Stimulated activated CD4-positive, alpha-beta T cell treated with anti-CD3 and anti-CD28 coated beads, TNF-alpha, amount 100 ng/mL, for 48 hours (primary cell): ENCODE measurements at places on chromosomes 5 and 9.
A peak's percentile ranks its signal among the peaks of the same experiment; 100 is the strongest.

DNA sequence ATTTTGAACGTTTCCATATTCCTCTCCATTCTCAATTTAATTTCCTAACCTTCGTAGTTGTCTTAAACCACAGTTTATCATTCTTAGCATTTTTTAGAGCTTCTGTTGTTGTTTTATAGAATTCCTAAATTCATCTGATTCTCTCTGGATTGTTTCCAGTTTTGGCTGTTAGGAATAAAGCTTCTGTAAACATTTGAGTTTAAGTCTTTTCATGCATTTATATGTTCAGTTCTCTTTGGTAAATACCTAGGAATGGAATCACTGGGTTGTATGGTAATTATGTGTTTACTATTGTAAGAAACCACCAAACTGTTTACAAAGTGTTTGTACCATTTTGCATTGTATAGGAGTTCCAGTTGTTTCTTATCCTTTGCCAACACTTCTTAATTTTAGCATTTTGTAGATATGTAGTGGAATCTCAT is 29.7 kb downstream of the GPR21 start:
- DNase-seq: no peak

GRCh38 chr5:170632985-170633234 is 129.1 kb downstream of the KCNIP1 start:
- DNase-seq: peak; percentile 44

DNA sequence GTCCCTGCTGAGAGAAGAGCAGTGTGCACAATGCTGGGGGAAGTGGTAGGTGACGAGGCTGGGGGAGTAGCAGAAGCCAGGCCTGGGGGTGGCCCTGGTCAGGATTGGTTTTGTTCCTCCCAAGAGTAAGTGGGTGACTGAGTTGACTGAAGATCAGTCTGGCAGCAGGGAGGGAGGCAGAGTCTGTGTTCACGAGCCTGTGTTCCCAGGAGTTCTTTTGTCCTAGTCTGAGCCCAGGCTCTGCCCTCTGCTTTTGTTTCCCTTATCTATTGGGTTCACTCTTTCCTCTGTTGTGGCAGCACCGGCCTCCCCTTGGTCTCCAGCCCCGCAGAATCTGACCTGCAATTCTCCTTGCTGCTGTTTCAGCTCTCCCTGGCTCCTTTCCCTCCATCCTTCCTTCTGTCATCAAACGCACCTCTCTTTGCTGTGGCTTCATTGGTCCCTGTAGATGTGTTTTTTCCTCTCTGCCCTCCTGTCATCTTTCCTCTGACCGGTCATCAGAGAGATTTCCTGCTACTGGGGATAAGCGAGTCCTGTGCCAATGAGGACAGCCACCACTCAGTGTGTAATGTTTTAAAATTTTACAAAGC is 607.4 kb downstream of the KIF4B start:
- no peak for DNase-seq

GRCh38 chr5:148922606-148923005 is 96.2 kb downstream of the ADRB2 start:
- DNase-seq: no peak

DNA sequence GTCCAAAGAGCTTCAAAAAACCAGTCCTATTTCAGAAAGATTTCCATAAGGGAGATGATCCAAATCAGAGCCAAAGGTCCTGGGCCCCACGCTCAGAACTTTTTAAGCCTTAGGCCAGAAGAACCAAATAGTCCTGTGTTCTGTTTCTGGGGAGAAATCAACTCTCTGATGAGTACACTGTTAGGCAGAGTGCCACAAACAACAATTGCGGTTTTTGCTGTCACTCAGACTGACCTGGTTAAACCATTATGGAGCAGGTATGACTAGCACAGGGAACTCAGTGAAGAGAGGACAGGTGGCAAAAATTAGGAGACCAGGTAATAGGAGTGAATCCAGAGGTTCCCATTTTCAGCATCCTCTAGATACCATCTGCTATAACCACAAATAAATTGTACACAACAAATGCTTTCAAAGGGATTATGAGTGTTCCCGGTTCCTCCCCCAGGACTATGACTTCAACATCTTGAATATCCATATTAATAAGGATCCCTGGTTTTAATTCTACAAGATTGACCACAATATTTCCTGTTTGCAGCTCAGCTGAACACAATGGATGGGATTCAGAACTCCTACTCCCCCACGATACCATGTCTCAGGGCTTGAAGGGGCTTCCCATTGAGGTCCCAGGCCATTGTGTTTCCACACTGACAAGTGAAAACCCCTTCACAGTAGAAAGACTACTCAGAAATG is 52.1 kb upstream of the FREM1 start:
- no peak for DNase-seq

- DNase-seq: no peak
These were observed 123.0 kb downstream of the TRIO start for GRCh38 chr5:14266171-14266570.

DNA sequence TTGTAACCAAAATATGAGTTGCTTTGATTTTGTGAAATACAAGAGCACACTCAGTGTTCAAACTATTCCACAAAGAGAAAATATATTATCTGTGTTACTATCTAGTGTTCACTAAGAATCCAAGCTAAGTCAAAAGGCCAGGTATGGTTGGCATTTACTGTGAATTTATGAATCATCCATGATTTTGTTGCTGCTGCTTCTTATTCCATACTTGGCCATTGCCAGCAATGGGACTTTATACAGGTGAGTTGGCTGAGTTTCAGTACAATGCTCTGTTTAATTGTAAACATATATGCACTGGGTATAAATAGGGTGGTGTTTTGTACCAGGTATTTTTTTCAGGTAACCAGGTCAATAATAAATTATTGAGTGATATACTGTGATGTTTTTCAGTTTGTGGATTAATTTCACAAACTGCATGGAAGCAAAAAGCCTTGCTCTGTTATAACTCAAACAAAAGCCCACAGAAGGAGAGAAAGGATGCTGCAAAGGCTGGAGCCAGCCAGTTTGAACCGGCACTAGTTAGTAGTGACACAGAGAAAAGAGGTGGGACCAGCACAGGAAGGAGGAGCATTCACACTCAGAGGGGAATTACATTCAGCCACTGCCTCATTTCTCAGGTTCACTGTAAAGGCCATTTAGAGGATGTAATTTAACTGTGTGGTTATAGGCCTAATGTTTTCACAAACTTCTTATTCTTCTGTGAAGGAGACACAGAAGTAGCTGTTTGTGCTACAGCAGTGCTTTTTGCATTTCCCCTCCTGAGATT is 381.8 kb downstream of the ADGRV1 start:
- peak; percentile 3 for DNase-seq

- peak; percentile 35 for DNase-seq
These were observed 137.6 kb downstream of the SUSD1 start for GRCh38 chr9:112037281-112038016.

GRCh38 chr9:125337236-125337635 is 75.6 kb downstream of the GAPVD1 start:
- no peak for DNase-seq
